ENCODE measurements at places on chromosomes 1 and 21.
A peak's percentile ranks its signal among the peaks of the same experiment; 100 is the strongest.

GRCh38 chr1:221458447-221459156 is 283.3 kb downstream of the DUSP10 start:
- no peak for DNase-seq

- DNase-seq = no peak
Measured at GRCh38 chr1:58447042-58447441, 99.5 kb downstream of the OMA1 start.

- DNase-seq = peak; percentile 89
Measured at GRCh38 chr1:204417074-204417997, 5.7 kb upstream of the PPP1R15B start.

DNA sequence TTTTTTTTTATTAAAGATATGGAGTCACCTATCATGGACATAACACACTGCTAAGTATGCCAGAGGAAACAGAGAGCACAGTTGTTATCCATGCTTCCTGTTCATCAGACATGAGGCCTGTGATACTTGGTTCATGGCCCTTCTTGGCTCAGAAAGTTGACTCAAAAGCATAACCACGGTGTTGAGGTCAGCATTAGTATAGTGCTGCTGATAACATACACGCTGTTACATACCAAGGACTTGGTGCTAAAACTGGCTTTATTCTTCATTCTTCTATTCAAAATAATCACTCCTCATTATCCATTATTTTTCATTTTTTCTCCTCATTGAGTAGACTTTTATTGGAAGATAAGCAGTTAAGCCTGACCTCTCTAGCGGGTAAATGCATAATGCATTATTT is 464.1 kb downstream of the ADGRL2 start:
- DNase-seq = no peak

- DNase-seq = no peak
Measured at GRCh38 chr1:5220421-5220820, 566.0 kb downstream of the AJAP1 start.

DNA sequence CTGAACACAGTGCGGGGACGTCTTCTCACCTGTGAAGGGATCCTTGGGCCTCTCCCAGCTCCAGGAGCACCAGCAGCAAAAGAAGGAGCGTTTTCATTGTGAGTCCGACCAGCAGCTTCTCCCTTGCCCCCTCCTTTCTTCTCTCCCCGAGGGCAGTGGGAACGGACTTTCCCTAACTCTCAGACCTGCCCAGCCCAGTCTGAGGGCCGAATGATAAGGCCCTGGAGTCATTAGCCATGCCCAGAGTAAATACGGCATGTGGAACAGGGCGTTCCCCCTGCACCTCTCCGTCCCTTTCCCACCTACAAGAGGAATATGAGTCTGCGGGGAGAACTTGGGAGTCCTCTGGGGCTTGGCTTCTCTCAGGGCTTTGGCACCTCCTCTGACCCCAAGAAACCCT is at the start of gene CTSE:
Gene CTSE (minus strand): TSS at position 201 of the 400 bp plus-strand sequence. CDS start 104 bp downstream, at position 97.
- DNase-seq = no peak

DNA sequence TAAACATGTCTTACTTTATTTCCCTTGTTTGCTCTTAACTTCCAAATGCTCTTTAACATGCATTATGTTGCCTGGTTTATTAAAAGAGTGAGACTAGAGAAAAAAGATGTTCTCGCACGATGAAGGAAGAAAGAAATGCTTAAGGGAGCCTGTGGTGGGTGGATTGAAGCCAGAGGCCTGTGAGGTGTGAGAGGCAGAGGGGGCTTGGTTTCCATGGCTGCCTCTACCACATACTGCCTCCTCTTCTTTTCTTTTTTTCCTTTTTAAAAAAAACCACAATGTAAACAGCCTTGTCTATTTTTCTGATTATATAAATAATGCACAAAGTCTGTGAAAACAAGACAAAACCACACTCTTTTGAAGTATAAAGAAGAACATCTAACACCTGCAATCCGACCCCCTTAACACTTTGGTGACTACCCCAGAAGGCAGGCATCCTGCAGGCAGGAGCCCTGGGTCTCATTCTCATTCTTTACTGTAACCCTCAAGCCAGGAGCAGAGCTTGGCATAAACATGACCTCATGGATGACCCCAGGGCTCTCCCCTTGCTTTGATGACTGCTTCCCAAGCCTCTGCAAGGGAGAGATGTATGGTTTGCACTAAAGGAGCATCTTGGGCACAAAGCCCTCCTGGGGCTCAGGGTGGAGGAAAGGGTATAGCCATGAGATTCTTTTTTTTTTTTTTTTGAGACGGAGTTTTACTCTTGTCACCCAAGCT is 10.1 kb upstream of the PARP1 start:
- DNase-seq = no peak

DNA sequence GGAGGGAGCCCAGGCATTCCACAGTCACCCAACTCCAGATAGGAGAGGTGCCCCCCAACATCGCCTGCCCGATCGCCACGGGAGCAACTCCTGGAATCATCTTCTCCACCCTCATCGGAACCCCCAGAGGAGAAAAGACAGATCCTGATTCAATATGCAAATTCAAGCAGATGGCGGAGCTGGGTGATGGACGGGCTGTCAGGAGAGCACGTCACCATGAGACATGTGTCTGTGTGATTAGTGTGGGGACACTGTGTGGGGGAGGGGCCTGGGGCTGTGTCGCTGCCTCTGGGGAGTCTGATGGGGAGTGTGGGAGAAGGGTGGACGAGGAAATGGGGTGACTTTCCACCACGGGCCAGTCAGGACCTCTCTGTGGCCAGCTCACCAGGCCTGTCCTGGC is 90.2 kb upstream of the CSF3R start:
- no peak for DNase-seq

DNA sequence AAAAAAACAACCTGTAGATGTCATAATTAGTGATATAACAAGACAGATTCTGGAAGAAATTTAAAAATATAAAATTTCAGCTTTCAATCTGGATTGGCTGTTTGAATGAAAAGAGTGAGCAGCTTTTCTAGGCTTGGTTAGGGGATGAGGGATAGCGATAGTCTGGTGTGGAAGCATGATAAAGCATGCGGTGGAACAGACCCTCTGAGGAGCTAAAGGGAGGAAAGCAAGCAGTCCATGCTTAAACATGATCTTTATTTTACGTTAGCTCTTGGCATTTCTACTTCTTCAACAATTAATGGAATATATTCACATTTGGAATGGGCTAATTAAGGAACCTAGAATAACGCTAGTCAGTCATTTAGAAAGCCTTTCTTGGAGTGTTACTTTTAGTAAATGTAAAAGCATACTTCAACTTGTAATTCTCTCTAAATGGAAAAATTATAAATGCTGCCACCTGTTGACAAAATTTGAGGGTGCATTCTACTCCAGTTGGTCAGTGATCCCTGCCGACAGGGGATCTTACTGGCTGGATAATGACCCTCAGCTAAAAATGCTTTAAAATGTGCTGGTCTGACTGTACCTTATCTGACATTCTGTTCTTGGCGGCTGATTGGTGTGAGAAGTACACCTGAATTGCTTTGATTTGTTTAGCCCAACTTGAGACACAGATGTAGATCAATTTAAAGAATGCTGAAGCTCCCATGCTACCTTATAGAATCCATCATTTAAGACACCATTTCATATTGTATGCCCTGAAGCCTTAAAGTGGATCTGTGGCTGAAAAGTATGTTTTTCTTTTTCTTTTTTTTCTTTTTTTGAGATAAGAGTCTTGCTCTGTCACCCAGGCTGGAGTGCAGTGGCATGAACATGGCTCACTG is 61.2 kb downstream of the AK4 start:
- peak; percentile 81 for DNase-seq

- DNase-seq = no peak
Measured at GRCh38 chr1:160733898-160734297, 5.1 kb upstream of the SLAMF7 start.

- no peak for DNase-seq
Measured at GRCh38 chr1:204323887-204324286, 35.8 kb downstream of the PLEKHA6 start.

GRCh38 chr1:222043444-222044292 is 301.8 kb upstream of the DUSP10 start:
- DNase-seq = no peak

DNA sequence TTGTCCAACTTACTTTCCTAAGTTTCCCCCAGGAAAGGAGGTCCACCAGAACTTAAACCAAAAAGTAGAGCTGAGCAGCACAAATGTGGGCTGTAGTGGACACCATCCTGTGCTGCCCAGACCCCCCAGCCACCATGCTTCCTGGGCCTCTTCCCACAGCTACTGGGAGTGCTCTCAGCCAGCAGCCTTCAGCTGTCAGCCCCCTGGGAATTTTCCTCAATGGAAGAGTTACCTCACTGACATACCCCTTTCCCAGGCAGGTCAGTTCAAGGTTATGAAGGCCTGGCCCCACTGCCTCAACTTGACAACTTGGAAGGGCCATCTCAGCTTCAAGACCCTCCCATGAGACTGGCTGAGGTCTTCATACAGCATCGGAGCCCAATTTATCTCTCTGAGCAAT is 47.7 kb downstream of the CDCP2 start:
- no peak for DNase-seq

GRCh38 chr1:196193896-196194559 is 414.2 kb downstream of the KCNT2 start:
- DNase-seq = no peak

DNA sequence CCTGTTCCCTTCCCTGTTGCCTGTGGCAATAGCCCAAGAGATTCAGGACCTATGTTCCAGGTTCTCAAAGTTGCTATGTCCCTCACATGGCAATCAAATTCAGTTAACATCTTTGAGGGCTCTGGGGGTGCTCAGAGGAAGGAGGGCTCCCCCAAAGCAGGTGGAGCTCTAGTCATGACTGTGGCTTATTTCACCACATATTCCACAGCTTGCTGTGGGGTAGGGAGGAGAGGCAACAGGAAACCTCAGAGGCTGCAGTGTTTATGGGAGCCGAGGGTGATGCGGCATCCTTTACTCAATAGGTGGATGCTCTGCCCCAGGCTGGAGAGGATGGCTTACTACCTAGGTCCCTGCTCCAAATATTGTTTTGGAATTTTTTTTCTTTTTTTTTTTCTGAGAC is 1.2 kb upstream of the MKNK1 start:
- DNase-seq = peak; percentile 37

DNA sequence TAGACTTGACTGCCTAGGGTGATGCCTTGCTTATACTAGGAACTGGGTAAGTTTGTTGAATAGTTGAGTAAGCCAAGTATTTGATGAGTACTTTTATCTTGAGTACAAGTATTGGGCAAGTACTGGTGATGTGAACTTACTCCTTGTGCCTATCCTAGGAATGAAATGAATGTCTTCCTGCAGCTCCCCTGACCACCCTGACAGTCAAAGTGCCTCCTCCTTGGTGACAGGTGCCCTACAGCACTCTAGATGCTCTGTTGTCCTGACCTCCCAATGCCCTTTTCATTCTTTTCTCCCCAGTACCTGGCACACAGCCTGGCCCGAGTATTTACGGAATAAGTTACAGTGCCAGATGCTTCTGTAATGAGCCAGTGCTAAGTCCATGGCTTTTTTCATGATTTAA is 25.5 kb downstream of the PCSK9 start:
- no peak for DNase-seq

DNA sequence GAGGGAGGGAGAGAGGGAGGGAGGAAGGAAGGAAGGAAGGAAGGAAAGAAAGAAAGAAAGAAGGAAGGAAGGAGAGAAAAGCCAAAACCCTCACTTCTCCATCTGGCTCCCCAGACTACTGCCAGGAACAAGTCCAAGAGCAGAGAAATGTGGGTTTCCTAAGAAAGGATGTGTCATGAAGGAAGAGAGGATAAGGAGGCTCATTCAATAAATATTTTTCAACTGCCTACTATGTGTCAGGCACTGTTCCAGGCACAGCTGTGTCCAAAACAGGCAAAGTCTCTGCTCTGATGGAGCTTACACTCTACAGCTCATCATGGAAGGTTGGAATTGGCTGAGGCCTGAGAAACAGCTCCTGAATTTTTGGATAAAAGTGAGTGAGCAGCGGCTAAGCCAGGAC is 42.6 kb upstream of the ATP2B4 start:
- DNase-seq = no peak

- no peak for DNase-seq
Measured at GRCh38 chr1:20322081-20322824, 31.6 kb downstream of the VWA5B1 start.

GRCh38 chr21:35616090-35616489 is 444.2 kb downstream of the SETD4 start:
- peak; percentile 60 for DNase-seq

- DNase-seq = no peak
Measured at GRCh38 chr1:100340494-100340893, 11.8 kb upstream of the CDC14A start.

DNA sequence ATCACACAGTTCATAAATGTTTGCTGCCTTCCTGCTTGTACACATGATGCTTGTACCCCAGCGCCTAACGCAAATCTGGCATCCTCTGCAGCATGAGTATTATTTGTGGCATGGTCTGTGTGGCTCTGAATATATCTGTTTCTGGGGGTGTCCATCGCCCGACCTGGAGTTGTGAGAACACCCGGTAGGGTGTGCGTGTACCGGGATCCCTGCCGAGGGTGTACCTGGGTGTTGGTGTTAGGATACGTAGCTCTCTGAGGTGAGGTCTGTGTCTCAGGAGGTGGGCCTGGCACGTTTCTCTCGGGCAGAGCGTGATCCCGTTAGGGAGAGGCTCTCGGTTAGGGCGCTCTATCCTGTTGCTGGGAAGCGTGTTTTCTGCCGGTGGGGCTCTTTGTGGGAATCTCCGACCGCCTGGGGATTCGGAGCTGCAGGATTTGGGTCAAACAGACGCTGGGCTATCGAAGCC is 10.4 kb upstream of the CDC20 start:
- DNase-seq = no peak

DNA sequence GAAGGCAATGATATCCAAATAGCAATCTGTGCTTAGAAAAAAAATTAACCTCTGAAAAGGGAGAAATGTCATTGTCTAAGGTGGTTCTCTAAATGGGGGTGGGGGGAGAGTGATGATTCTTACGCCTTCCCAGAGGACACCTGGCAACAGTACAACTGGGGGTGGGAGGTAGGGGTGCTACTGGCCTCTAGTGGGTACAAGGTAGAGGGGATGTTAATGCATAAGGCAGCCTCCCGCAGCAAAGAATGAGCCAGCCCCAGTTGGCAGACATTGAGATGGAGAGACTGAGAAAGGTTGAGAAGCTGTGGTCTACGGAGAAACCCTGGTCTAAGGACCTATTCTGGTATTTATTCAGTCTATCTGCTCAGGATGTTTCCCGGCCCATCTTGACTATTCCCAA is 472.2 kb upstream of the RUNX1 start:
- no peak for DNase-seq

DNA sequence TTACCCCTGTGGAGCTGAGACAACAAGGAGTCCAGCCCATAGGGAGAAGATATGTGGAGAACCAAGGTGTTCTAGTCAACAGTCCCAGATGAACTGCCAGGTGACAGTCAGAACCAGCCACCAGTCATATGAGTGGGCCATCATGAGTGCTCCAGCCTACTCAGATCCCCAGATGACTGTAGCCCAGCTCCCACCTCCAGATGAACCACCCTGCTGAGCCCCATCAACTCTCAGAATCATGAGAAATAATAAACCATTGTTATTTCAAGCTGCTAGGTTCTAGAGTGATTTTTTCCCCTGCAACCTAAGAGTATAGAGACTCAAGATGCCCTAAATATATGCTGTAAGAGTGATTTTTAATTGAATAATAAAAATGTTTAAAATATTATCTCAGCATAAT is 444.2 kb downstream of the GPATCH2 start:
- DNase-seq = no peak

GRCh38 chr1:241994171-241994570 is 4.7 kb downstream of the MAP1LC3C start:
- no peak for DNase-seq

GRCh38 chr1:46087891-46088290 is 44.5 kb downstream of the PIK3R3 start:
- DNase-seq = no peak

GRCh38 chr1:151418081-151418480 is 18.7 kb downstream of the PSMB4 start:
- no peak for DNase-seq

All from hematopoietic multipotent progenitor cell treated with erythropoietin and hydrocortisone succinate and interleukin-3 and kit ligand, for 6 days (in vitro differentiated cells).